ENCODE measurements at places on chromosomes 2 and 18. TPM values are rescaled to one million over a fixed set of nuclear protein-coding genes. Genes with fewer than 3 reads are reported as not detected.

GRCh38 chr18:70046207-70046606, 98.5 kb upstream of the CD226 start:
- H3K4me1 ChIP-seq, result no peaks in the 10 kb centered on the region
- no peaks in the 10 kb centered on the region for H3K36me3 ChIP-seq
- H3K4me3 ChIP-seq, result no peak overlapping the region
- no peak for DNase-seq

GRCh38 chr2:25816249-25816648, 62.0 kb downstream of the ASXL2 start:
- H3K4me3 ChIP-seq, result no peak overlapping the region
- H3K27ac ChIP-seq, result no peak overlapping the region
- DNase-seq, result no peak
- no peaks in the 10 kb centered on the region for H3K27me3 ChIP-seq
- H3K4me1 ChIP-seq, result no peaks in the 10 kb centered on the region
- H3K36me3 ChIP-seq, result no peaks in the 10 kb centered on the region

DNA sequence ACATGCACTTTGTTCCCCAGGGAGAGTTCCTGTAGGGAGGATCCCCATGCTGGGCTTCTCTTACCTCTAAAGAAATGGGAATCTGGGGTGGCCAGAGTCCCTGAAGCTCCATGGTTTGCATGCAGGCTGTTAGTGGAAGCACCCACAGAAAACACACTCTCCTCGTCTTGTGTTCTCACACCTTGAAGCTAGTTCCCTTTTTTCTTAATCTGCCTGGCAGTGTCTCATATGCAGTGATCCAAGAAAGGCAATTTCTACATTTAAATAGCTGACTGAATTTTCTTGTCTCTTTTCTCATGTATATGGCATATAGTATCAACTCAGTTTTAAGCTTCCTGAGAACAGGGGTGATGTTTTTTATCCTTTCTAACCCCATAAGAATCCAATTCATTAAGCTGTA, 65.0 kb downstream of the LINC00305 start:
- no peak overlapping the region for H3K27ac ChIP-seq
- no peak for DNase-seq
- no peaks in the 10 kb centered on the region for H3K36me3 ChIP-seq
- no peak overlapping the region for H3K4me3 ChIP-seq
- H3K4me1 ChIP-seq, result no peaks in the 10 kb centered on the region

DNA sequence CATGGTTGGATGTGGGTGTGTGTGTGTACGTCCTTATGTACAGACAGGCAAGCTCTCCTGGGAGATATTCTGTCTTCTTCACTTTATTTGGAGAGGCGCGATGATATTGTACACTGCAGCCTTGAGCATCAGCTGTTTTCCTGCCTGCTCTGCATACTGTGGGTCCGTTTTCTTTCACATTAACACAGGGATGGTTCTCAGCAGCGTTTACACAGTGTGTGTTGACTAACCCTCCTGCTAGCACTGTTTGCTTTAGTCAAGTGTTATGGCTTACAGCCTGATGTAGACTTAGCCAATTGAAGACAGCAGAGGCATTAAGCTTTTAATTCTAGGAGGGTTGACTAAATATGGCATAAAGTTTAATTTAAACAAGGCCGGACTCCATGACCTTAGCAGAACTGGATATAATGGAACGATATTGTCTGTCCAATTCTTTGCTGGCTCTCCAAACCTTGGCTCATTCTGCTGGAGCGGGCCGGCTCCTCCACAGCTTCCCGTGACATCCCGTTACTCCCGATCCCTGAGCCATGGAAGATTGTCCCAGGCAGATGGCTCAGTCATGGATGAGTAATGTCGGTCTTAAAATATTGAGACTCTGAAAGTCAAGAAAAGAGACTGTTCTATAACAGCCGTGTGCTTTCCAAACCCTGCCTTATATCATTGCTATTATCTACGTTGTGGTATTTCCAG, 134.7 kb downstream of the TPGS2 start:
- no peak overlapping the region for H3K27ac ChIP-seq
- H3K4me3 ChIP-seq, result peak overlapping the region; percentile 35
- H3K27me3 ChIP-seq, result no peaks in the 10 kb centered on the region
- no peaks in the 10 kb centered on the region for H3K36me3 ChIP-seq
- no peaks in the 10 kb centered on the region for H3K4me1 ChIP-seq
- DNase-seq, result no peak

GRCh38 chr2:56232912-56233311, 49.1 kb downstream of the CCDC85A start:
- H3K27me3 ChIP-seq, result no peaks in the 10 kb centered on the region
- H3K27ac ChIP-seq, result no peak overlapping the region
- H3K4me1 ChIP-seq, result no peaks in the 10 kb centered on the region
- H3K4me3 ChIP-seq, result no peak overlapping the region
- H3K36me3 ChIP-seq, result no peaks in the 10 kb centered on the region
- no peak for DNase-seq

DNA sequence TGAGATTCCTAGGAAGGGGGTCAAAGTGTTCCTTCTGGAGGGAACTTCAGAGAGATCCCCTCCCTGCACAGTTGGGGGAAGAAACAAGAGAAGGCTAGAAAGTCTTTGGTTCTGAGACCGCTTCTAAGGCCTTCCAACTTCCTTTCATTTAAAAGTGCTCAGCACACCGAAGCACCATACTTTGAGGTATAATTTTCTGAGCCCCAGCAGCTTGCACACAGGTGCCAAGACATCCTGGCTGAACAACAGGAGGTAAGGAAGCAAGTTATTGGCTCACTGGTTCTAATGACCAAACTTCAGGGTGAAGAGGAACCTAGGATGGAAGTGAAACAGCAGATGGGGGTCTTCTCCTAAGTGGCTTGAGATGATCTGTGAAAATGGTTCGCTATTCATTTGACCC, 19.2 kb downstream of the TMEM177 start:
- no peaks in the 10 kb centered on the region for H3K36me3 ChIP-seq
- peaks cover 4% of the 10 kb centered on the region for H3K4me1 ChIP-seq
- no peak overlapping the region for H3K27ac ChIP-seq
- no peak for DNase-seq

DNA sequence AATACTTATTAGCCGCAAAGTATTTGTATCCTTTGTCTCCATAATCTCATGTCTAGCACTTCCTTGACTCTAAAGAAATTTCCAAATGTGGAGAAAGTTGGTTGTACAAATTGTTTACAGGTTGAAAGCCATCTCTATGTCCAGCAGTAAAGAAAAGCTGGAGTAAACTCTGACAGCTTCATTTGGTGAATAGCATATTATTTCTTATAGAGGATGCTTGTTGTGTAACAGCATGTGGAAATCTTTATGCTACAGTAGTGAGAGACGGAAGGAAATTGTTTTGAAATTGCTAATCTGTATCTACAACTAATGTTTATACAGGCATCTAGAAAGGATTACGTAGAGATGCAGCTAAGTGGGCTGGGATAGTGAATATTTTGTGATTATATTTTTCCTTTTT, 78.5 kb downstream of the UGGT1 start:
- H3K4me1 ChIP-seq, result no peaks in the 10 kb centered on the region
- no peaks in the 10 kb centered on the region for H3K27me3 ChIP-seq
- no peak overlapping the region for H3K4me3 ChIP-seq
- DNase-seq, result no peak
- H3K27ac ChIP-seq, result no peak overlapping the region

DNA sequence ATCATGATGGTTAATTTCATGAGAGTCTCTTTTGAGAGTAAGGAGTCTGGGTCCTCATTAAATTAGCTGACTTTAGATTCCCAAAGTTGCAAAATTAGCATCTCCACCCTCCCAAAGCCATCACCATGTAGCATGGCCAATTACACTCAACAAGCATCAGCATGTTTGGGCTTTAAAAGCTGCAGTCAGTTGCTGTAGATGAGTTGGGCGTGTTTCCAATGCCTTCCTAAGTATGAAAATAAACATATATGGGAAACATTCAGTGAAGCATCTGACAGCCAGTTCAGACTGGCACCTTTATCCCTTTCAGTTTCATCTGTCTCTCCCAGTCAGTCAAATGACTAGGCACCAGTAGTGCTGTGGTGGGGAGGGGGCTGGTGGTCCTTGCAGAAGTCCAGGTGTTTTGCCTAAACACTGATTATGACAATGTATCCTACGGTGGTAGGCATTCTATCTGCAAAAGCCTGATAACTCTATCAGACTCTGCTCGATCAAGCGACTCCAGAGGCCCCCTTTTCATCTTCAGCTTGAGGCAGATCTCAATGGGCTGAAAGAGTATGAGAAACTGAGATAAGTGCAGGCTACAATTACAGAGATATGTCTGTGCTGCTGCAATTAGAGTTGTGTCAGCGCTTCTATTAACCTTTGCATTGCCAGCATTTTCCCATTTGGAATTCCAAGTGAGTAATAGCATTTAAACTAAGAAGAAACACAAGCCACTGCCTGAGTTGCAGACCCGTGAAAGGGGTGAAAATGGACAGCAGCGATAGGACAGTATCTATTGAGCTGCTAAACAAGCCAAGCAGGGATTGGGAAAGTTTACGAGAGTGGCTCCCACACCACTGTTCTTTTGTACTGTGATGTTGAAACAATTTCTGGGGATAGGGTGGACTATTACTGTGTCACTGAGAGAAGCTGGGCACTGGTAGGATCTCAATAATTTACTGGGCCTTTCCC, 67.3 kb upstream of the SPOPL start:
- no peak overlapping the region for H3K27ac ChIP-seq
- no peak for DNase-seq
- H3K4me1 ChIP-seq, result no peaks in the 10 kb centered on the region
- H3K36me3 ChIP-seq, result no peaks in the 10 kb centered on the region

DNA sequence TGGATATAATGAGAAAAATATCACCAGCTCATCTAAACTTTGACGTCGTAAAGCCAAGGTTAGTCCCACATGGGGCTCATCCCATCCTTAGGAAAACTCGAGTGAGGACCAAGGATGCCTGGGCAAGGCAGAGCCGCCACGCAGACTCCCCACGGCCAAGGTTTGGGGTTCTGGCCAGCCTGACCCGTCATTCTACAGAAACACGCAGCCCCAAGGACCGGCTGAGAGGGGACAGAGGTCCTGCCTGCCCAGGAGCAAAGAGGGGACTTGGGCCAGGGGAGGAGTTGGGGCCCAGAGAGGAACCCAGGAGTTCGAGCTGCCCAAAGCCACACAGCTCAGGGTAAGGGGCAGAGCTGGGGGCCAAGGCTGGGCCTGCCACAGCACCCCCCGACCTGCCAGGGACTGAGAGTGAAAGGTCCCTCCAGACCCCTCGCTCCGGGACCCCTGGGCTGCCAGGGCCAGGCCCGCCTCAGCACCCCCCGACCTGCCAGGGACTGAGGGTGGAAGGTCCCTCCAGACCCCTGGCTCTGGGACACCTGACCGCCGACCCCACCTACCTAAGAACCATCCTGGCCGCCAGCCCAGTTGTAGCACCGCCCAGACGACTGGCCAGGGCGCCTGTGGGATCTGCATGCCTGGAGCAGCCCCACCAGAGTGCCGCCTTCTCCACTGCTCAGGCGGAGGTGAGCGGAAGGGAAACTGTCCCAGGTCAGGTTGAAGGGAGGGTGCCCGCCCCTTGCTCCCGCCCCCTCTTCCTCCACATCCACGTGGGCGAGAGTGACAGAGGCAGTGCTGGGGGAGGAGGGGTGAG, at the start of gene PDCD1:
Gene PDCD1 (minus strand): TSS at position 689 of the 811 bp plus-strand sequence. CDS start 56 bp downstream, at position 633.
- H3K36me3 ChIP-seq, result no peaks in the 10 kb centered on the region
- H3K27ac ChIP-seq, result peak within 1 kb of the TSS; percentile 71
- H3K4me3 ChIP-seq, result peak within 1 kb of the TSS; percentile 30
- H3K4me1 ChIP-seq, result no peaks in the 10 kb centered on the region
- DNase-seq, result no peak
- peaks cover 14% of the 10 kb centered on the region for H3K27me3 ChIP-seq

DNA sequence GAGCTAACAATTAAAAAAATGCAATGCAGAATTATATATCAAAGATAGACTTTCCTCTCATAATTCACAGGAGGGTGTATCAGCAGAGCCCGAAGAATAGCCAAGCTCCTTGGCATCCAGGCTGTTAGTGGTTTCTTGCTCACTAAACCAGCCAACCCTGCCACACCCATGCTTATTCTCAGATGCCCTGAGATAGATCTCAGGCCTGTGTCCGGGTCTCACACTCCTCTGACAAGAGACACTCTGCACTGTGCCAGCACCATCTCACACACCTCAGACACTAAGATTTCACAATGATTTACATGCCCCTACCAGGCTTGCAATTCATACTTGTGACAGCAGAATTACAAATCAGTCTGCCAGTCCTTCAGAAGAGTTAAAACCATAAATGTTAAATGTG, 64.5 kb downstream of the OSBPL1A start:
- H3K27ac ChIP-seq, result no peak overlapping the region
- no peaks in the 10 kb centered on the region for H3K4me1 ChIP-seq
- H3K36me3 ChIP-seq, result no peaks in the 10 kb centered on the region

DNA sequence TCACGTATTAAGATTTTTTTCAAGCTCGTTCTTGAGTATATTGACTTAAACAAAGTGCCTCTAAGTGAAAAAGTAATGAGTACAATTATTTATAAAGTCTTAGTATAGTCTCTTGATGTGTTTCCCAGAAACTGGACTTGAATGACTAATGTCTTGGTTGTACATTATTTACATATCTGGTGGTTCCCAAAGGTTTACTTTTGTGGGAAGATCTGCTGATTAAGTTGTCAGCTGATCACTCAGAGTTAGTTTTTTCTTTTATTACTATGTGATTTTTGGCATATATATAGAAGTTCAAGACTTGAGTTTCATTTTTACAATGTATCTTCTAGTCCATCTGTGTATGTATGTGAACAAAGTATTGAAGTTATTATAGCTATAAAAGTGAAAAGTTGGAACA, 29.5 kb downstream of the RNF144A start:
- no peaks in the 10 kb centered on the region for H3K4me1 ChIP-seq
- no peak overlapping the region for H3K4me3 ChIP-seq
- H3K27me3 ChIP-seq, result no peaks in the 10 kb centered on the region

DNA sequence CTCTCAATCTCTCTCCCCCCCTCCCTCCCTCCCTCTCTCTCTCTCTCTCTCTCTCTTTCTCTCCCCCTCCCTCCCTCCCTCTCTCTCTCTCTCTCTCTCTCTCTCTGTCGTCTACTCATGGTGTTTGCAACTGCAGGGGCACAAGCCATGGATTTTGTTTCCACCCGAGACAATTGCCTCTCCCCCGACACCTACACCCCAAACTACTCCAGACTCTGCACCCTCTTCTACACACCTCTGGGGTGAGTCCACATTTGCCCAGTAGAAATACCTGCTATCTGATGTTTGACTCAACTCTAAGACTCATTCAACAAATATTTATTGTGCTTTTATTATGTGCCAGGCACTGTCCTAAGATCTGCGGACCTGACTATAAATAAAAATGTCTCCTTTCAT, 93.7 kb downstream of the TMEM17 start:
- H3K27me3 ChIP-seq, result no peaks in the 10 kb centered on the region
- no peaks in the 10 kb centered on the region for H3K36me3 ChIP-seq
- H3K4me1 ChIP-seq, result peaks cover 12% of the 10 kb centered on the region
- H3K27ac ChIP-seq, result peak overlapping the region; percentile 92

GRCh38 chr2:195368249-195369217, 288.5 kb upstream of the SLC39A10 start:
- no peaks in the 10 kb centered on the region for H3K4me1 ChIP-seq
- H3K27me3 ChIP-seq, result no peaks in the 10 kb centered on the region
- no peak for DNase-seq
- H3K27ac ChIP-seq, result no peak overlapping the region
- H3K36me3 ChIP-seq, result no peaks in the 10 kb centered on the region
- H3K4me3 ChIP-seq, result no peak overlapping the region

Gene UGT1A8
- total RNA-seq, result not detected

Gene GEN1
- 12.7 TPM for total RNA-seq

Gene GRB14
- 2.5 TPM for total RNA-seq

Gene FSIP2
- total RNA-seq, result 2.3 TPM

Gene C1GALT1C1L
- 2.9 TPM for total RNA-seq

Gene SIX3
- not detected for total RNA-seq

Gene RANBP2
- total RNA-seq, result 131 TPM

Gene SYT4
- total RNA-seq, result 2.9 TPM
